Kidney tubule cell (primary cell): ENCODE measurements at places on chromosomes 4 and X.

- peak; percentile 1 for DNase-seq
Observed at GRCh38 chrX:131306601-131307000, 17.5 kb upstream of the IGSF1 start.

DNA sequence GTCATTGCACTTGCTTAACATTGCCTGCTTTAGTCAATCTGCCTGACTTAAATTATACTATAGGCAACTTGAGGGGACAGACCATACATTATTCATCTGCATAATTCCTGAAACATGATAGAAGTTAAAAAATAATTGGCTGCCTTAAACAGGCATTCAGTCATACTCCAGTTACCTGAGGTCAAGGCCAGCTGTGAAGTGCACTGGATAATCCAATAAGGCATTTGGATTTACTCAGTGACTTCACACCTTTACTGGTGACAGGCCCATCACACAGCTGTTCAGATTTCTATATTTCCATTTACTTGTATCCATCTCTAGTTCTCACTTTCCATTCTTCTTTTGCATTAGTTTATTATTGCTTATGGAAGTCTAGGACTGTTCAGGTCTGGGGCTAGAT lies 2341.6 kb downstream of the PCDH7 start:
- DNase-seq = no peak

GRCh38 chr4:44632089-44632488 lies 19.3 kb downstream of the YIPF7 start:
- no peak for DNase-seq

DNA sequence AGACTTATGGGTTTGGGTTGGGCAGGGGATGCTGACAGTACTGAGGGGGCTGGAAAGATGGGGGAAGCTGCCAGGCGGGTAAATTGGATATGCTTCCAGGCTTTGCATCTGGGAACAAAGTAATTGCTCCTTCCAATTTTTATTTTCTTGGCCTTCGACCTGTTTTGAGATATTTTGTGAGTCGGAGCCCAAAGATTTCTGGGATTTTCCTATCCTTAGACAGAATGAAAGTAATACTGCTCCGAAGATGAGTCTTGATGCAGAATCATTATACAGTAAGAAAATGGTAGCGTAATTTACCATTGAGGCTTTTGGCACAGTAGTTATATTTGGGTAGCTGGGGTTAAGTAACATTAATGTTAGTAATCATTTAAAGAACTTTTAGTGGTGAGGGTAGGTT lies 1.4 kb downstream of the SMARCA5 start:
- peak; percentile 1 for DNase-seq

- DNase-seq = no peak
Observed at GRCh38 chr4:145186729-145187128, 6.3 kb upstream of the OTUD4 start.

- DNase-seq = no peak
Observed at GRCh38 chr4:99654361-99654761, 3.3 kb downstream of the C4orf54 start.

- no peak for DNase-seq
Observed at GRCh38 chrX:44903830-44904530, 31.0 kb downstream of the KDM6A start.

GRCh38 chrX:9710332-9710731 lies 55.3 kb downstream of the GPR143 start:
- no peak for DNase-seq

DNA sequence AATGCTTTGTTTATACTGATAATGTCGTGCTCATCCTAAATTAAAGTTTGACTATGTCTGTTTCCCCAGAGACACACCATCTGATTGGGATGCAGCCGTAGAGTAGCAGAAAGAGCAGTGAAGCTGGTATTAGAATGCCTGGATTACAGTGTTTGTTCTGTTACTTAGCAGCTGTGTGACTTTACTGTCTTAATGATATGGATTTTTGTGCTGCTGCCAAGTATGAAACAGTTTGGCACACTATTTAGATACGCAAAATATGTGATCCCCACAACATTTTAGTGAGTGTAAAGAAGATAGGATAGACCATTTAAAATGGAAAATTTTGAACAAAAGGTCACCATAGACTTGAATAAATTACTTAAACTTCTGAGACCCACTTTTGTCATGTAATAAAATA lies 1.2 kb upstream of the CHIC1 start:
- DNase-seq = no peak

GRCh38 chrX:141278306-141278705 lies 36.0 kb upstream of the SPANXC start:
- peak; percentile 40 for DNase-seq

- no peak for DNase-seq
Observed at GRCh38 chrX:71106427-71106826, at the start of gene CXorf65. CXorf65 (minus strand) TSS chrX:71106740; CDS start chrX:71106556, 184 bp downstream.

DNA sequence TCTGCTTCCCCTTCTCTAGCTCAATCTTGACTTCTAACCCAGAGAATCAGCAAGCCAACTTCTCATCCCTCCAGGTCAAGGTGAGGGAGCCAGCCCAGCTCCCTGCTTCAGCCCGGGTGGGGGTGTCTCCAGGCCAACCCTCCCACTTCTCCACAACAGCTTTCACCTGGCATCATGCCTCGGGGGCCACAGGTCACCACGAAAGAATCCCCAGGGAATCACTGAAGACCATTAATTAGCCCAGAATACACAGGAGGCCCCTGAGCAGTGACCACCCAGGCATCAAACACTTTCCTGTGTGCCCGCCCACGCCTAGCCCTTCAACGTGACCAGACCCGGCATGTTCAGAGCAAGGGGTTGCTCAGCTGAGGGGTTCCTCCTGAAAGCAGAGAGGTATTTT lies 646.7 kb downstream of the BCOR start:
- no peak for DNase-seq

GRCh38 chr4:95215043-95215442 lies 333.7 kb downstream of the UNC5C start:
- no peak for DNase-seq

- DNase-seq = peak; percentile 25
Observed at GRCh38 chr4:88022289-88022688, 14.9 kb downstream of the PKD2 start.

GRCh38 chr4:3791910-3792542 lies 25.8 kb downstream of the ADRA2C start:
- peak; percentile 40 for DNase-seq

DNA sequence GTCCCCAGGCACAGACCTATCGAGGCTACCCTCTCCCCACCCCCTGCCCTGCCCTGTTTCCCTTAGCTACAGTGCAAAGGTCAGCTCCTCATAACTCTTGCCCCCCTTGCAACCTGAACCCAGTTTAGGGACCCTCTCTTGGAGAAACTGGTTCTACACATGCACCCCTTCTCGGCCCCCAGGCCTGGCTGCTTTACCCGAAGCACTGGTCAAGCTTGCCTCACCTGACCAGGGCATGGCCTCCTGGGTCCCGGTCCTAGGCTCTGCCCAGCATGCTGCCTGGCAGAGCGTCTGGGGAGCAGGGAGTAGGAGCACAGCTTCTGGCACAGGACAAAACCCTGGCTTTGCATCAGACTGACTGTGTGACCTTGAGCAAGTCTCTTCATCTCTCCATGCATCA lies 28.0 kb downstream of the ZNF185 start:
- DNase-seq = no peak
